GM23248 (cell line): ENCODE measurements at places on chromosomes 3 and 15.

DNA sequence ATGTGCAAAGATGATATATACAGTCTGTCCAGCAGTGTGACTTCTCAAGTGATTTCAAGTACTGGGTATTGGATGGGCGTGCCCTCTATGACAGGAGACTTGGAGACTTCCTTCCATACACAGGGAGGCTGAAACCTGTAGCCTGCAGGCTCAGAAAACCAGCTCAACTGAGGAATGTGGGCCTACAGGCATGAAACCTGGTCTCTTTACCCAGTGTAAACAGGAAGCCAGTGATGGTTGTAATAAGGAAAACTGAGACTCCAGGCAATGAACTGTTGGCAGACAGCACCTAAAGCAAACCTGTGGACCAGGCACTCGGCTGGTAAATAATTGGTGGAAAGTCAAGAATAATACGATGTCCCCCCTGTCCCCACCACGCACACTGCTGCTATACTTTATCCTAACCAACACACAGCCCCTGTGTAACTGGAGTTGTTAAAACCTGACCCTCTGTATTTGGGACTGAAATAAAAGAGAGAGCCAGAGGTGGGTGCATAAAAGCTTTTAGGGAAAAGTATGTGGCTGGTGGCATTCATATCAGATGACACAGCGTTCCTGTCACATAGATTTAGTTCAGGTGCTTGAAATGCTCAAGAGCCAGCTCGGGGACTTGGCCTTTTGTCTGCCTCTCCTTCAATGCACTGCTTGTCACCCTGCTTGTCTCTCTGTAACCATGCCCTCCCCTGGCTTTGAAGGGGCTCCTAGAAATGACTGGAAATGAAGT, 144.7 kb downstream of the TPRG1 start:
- DNase-seq: no peak

- no peak for DNase-seq
Observed at GRCh38 chr3:25532431-25533162, 104.5 kb downstream of the RARB start.

DNA sequence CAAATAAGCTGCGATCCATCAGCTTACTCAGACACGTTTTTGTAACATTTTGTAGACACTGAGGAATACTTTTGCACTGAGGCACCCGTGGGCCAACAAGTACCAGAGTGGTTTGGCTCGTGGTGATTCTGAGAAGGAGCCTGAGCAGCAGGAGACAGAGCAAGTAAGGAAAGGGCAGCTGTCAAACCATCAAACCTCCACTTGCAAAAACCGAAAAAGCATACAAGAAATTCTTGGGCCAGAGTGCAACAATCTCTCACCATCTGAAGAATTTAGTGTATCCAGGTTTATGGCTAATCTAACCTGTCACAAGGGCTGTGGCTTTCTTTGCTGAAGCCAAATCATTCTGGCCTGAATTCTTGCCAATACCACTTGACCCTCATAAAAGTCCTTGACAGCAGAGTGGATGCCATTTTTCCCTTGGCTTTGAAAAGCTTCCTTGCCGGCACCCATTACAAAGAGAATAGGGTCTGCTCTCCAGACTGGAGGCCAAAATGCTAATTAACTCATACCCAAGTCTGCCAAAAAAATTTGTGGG, 56.7 kb downstream of the MYO1E start:
- DNase-seq: peak; percentile 92

DNA sequence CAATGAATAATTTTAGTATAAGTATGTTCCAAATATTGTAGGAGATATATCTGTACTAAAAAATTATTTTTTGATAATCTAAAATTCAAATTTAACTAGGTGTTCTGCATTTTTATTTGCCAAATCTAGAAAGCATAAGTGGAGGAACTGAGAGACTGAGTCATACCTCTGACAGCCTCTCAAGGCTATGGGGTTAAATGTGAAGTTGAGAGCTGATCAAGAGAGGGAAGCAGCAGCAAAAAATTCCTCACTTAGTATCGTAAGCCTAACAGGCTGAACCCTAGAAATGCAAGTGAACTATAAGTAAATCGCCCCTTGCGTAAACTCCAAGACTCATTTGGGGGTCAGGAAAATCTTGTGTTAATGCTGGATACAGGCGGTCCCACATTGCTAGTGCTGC, 12.8 kb upstream of the TOPAZ1 start:
- DNase-seq: no peak

GRCh38 chr15:76338486-76339304, 2.1 kb downstream of the ISL2 start:
- no peak for DNase-seq

DNA sequence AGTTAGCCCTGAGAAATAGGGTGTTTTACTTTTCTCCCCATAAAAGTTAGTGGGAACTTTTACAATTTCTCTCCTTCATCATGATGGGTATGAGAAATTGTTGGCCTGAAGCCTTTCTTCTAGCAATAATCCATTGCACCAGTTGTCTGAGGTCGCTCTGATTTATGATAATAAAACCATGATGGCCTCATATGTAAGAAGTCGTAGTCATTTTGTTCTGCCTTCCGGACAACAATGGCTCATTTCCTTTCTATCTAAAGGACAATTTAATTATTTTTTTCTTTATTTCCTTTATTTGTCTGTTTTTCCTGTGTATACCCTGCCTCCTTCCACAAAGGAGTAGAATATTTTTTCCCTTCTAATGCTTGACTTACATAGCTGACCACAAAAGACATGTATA, 31.6 kb upstream of the GNB4 start:
- no peak for DNase-seq

GRCh38 chr3:52289747-52290595, 2.3 kb downstream of the GLYCTK start:
- DNase-seq: no peak

DNA sequence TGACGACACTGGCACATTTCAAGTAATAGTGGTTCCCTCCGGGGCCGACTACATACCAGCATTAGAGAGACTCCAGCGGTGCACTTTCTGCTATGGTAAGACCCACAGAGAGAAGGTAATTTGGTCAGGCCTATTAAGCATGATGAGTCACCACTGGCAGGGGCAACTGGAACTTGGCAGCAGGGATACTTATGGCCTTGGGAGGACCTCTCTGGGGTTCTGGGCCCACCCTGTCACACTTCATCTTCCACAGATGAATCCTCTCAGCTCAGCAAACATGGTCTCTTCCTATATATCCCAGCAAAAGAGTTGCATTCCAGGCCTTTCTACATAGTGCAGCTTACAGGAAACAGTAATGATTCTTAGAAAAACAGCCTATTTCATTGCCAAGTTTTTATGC, 88.0 kb downstream of the PIK3R4 start:
- peak; percentile 63 for DNase-seq

DNA sequence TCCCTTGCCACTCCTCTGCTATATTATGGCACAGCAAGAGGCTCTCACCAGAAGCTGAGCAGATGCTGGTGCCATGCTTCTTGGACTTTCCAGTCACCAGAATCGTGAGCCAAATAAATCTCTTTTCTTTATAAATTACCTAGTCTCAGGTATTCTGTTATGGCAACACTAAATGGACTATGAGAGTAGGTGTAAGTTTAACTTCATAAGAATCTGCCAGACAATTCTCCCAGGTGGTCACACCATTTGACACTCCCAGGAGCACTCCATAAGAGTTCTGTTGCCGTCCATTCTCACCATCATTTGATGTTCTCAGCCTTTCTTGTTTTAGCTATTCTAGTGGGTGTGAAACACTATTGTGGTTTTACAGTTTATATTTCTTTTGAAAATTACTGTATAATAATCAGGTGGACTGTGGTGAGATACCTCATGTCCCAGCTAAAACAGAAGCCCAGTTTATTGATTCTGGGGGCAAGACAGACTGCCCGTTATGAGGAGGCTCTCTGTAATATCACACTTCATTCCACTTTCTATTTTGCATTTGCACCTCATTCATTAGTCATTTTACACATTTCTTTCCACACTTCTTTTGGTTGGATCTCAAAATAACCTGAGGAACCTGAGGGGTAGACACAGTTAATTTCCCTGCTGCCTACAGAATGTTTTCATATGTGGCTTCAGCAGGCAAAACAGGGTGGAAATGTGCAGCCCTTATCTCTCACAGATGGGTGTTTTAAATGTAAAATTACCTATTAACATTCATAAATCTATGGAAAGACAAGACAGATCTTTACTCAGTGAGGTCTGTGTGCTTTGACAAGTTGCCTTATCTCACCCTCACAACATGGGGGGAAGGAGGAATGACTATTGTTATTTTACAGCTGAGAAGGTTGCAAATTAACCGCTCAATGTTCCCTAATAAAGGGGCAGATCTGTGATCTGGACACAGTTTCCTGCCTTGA, 42.1 kb downstream of the CDCP1 start:
- DNase-seq: no peak

GRCh38 chr3:53696401-53697172, 149.6 kb downstream of the CHDH start:
- DNase-seq: peak; percentile 25
